ENCODE measurements at places on chromosomes 1 and 21.
A peak's percentile ranks its signal among the peaks of the same experiment; 100 is the strongest.

DNA sequence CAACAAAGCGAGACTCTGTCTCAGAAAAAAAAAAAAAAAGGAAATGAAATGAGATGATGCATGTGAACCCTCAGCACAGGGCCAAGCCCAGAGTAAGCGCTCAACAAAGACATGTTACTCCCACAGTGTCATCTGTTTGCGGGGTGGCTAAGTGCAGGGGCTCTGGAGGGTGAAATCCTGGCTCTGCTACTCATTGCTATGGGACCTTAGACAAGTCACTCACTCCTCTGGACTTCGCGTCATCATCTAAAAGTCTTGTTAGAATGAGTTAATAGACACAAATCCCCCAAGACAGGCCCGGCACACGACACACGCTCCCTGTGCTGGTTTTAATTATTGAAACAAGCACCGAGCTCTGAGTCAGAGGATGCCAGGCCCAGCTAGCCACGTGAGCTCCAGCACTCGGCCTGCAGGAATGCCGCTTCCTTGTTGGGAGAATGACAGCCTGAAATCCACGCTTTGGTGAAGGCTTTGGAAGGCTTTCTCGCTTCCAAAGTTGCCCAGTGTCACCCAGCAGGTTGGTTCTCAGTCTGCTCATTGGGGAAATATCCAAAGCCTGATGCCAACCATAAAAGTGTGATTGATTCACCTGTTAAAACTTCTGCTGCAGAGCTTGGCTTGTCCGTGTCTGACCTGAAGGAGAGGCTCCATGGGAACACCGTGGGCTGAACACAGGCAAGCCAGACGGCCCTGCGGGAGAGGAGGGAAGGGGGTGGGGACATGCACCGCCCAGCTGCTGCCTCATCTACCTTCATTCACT is 36.7 kb upstream of the TARDBP start:
- no peak for DNase-seq

DNA sequence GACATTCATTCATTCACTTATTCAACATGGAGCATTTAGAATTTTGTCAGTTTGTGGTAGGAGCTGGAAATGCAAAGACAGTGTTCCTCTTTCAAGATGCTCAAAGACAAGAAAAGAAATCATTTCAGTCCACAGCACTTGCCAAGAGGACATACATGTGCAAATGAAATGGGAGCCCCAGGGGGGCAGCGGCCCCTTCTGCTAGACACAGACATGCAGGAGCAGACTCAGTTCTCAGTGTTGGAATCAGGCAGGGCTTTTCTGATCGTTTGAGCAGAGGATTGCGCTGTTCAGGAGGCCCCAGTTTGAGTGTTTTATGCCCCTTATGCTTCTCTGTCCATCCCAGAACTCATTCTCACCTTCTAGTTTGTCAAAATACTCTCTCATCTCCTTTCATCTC is 35.6 kb upstream of the VASH2 start:
- DNase-seq = no peak

GRCh38 chr1:14543191-14543840 is 55.2 kb upstream of the KAZN start:
- no peak for DNase-seq

DNA sequence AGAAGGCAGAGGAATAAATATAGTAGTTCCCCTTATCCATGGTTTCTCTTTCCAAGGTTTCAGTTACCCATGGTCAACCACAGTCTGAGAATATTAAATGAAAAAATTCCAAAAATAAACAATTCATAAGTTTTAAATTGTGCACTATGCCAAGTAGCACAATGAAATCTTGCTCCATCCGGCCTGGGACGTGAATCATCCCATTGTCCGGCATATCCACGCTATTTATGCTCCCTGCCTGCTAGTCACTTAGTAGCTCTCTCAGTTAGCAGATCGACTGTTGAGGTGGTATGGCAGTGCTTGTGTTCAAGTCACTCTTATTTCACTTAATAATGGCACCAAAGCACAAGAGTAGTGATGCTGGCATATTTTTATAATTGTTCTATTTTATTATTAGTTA is 58.6 kb upstream of the ARHGAP29 start:
- no peak for DNase-seq

DNA sequence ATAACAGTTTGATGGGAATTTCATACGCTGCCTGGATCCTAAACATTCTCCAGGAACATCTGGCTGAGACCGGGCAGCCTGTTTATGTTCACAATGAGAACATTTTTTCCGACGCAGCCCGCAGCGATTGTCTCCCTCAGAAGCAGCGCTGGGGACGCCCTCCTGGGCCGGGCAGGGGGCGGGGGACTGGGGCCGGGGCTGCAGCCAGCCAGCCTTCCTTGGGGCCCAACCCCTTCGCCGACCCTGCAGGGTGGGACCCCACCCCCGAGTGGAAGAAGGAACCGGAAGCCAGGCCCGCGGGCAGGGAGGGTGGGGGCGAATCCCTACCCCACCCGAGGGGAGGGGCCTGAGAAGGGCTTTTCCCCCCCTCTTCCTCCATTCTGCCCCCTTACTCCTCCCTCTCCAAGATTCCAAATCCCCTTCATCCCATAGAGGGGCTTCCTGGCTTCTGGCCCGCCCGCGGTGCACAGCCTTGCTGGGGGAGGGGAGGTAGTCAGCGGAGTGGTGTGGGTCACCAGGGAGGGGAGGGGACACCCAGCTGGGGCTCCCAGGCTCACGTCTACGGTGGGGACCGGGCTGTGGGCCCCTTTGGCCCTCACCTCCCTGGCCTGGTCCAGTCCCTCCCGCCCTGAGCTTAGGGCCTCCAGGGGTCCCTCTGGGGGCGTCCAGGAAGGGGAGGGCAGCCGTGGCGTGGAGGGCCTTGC is 60.6 kb downstream of the WNT9A start:
- peak; percentile 21 for DNase-seq

DNA sequence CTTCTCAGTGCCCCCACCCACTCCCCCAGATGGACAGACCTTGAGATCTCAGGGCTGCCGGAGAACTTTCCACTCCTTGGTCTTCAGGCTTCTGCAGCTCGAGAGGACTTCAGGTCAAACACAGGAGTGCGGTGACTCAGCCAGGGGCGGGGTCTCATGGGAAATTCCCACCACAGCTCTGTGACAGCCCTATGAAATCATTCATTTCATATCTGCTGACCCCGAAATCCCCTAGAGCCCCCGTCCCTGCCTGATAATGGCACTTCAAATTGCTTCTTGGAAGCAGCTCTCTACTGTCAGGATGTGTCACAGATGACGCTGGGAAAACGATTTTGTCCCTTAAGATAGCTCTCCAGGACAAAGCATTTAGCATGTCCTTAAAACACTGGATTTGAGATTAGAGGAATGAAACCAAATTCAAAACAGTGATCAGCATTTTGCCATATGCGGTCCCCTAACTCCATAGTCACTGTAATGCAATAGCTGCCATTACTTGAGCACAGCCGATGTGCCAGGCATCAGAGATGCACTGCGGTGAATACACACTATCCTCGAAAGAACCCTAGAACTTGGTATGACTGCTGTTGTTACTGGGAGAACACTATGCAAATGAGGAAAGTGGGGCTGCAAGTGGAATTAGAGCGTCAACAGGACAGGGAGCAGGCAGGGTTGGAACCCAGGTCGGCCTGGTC is at the start of gene TNFRSF9:
TNFRSF9 (minus strand) TSS at position 95 of the 692 bp plus-strand sequence. CDS start 845 bp downstream, outside the sequence.
- DNase-seq = peak; percentile 88

DNA sequence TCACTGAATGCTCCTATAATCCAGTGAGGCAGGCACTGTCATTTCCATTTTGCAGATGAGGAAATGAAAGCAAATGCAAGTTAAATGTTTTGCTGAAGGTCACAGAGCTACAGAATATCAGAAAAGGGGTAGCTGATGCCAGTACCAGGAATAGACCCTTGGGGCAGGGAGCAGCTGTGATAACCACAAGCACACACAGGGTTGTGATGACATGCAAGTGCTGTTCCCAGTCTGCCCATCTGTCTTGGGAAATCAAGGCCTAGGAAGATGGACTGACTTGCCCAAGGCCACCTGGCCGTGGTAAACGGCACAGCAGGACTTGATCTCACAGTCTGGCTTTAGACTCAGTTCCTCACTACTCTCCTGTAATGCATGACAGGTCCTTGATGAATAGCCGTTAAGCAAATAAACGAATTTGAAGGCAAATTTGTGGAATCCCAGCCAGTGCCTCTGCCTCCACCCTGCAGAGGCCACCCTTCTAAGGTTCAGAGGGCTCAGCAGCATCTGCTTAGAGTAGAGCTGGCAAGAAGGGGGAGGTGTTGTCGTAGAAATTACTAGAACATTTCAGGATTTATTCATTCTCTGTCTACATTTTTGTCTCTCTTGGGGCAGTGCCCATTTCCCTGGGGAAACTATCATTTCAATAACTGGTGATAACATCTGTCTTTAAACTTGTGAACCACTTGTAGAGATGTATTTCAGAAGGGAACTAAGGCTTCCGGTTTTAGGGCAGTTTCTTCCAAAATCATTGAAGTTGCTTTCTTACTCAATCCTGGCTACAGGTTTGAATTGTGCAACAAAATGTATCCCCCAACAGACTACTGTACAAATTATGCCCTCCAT is 53.2 kb upstream of the MRPS6 start:
- DNase-seq = no peak

DNA sequence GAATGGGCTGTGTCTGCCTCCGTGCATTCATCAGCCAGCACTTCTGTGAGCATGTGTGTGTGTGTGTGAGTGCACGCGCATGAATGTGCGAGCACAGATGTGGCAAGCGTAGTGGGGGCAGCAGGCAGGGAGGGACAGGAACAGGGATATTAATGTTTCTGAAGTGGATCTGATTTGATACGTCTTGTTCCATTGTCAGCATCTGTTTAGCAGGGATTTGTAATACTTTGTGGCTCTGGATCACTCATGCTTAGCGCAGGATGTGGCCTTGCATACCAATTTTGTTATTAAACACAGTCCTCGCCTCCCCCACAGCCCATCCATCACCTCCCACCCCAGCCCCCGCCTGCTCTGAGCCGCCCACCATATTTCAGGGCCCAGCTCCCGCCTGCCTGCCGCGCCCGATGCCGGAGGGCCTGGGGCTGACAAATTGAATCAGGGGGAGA is 52.4 kb downstream of the TMEM53 start:
- no peak for DNase-seq

- DNase-seq = no peak
Observed at GRCh38 chr1:59237900-59238299, 59.0 kb upstream of the FGGY start.

DNA sequence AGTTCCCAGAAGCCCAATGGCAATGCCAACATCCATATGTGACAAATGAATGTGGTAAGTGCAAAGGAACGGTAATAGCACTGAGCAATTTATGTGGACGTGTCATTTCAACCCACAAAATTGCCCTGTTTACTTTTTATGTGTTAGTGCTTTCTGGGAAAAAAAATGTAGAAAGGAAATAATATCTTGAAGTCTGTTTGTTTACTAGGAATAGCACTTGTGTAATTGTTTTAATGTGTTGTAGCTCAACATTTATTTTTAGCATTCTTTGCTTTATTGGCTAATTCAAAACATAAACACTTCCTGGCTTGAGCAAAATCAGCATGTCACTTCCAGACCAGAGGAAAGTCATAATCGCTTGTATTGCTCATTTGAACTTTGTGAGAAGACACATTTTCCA is 224.8 kb upstream of the KCNK2 start:
- no peak for DNase-seq

DNA sequence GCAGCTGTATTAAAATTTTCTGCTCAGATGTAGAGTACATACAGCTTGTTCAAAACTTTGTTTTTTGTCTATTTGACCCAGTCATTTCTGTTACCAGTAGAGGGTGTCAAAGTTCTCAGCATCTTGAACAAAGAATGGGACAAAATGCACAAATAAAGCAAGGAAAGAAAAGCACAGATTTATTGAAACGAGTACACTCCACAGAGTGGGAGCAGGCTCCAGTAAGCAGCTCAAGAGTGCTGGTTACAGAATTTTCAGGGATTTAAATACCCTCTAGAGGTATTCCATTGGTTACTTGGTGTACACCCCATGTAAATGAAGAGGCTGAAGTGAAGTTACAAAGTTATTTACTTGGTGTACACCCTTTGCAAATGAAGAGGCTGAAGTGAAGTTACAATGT is 8.9 kb upstream of the PRMT6 start:
- no peak for DNase-seq

DNA sequence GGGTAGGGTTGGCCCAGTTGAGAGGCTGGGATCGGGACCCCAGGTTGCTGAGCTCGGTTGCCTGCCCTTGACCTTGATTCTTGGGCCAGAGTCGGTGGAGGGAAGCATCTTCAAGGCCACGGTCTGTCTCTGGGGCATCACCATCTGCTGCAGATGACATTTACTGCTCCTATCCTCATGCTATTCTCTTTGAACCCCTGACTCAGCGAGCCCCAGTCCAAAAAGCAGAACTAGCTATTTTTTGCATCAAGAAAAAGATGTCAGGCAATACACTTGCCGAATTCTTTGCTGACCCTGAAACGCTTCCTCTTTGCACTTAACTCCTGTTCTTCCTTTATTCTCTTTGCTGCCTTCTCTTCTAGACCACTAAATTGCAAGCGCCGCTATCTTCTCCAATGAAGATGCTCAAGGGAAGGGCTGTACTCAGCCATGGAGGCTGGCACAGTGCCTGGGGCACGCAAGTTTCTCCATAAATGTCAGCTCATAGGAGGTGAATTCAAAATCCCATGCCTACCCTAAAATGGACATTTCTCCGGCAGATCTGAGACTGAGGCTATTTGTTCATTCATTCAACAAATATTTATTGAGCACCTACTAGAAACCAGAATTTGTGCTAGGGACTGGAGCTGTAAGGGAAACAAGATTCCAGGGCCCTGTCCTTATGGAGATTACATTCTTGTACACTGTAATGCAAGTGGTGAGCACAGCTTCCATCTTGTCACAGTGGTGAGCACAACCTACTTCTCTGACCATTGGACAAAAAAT is 20.5 kb upstream of the CAPZB start:
- DNase-seq = no peak

DNA sequence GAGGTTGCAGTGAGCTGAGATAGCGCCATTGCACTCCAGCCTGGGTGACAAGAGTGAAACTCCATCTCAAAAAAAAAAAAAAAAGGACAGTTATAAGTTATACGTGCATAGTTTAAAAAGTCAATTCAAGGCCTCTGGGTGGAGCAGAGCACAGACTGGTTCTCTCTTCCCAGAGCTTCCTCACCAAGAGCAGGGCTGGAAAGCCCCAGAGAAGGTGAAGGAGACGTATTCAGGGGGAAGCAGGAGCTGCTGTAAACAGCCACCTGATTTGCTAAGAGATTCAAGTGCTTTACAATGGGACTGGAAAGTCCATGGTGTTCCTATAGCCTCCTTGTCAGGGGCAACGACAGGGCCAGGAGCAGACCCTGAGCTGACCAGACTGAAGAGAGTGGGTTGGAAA is 85.0 kb upstream of the LYST start:
- no peak for DNase-seq

- DNase-seq = no peak
Observed at GRCh38 chr1:161499099-161500039, 5.9 kb upstream of the FCGR2A start.

- DNase-seq = peak; percentile 66
Observed at GRCh38 chr21:32403201-32403777, 9.2 kb upstream of the EVA1C start.

DNA sequence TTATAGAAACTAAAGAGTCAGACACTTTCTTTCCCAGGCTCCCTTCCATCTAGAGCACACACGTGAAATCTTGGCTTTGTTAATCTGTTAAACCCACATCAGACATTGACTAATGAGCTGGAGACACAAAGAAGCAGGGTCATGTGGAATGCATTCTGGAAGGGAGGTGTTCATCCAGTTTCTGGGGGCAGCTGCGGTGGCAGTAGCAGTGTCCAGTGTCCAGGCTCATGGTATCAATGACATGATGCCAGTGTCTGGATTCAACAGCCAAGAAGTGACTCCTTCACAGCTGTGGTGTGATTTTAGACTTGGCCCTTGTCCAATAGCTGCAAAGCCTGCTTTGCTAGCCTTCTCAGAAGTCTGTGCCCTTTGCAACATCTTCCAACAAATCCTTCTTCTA is 95.2 kb downstream of the NTPCR start:
- DNase-seq = no peak

- no peak for DNase-seq
Observed at GRCh38 chr1:202058001-202058908, 47.9 kb downstream of the ELF3 start.

Data from activated CD4-positive, alpha-beta T cell treated with anti-CD3 and anti-CD28 coated beads, Interleukin-2, amount 50 U/mL, for 48 hours (primary cell).